ENCODE measurements at places on chromosomes 4 and X.
A peak's percentile ranks its signal among the peaks of the same experiment; 100 is the strongest.

- no peaks in the 10 kb centered on the region for H3K36me3 ChIP-seq
- no peaks in the 10 kb centered on the region for H3K27me3 ChIP-seq
- peaks cover 48% of the 10 kb centered on the region for H3K4me1 ChIP-seq
- peak overlapping the region; percentile 96 for H3K27ac ChIP-seq
- H3K4me3 ChIP-seq = peak overlapping the region; percentile 86
- no peak for DNase-seq
Measured at GRCh38 chr4:7831858-7832730, 107.6 kb downstream of the AFAP1 start.

DNA sequence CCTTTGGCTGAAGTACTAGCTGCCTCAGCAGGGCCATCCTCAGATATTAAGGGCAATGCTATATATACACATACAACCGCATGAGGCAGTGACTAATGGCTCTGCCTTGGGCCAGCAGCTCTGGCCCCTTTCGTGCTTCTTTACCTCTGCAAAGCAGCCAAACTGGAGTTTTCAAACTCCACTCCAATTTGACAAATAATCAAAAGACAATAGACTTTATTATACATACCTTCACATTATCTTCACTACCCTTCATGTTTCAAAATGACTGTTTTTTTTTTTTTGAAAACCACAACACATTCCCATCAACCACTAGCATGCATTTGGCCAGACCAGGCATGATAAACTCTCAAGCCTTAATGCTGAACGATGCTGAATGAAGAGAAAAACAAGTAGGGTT lies 187.7 kb downstream of the ENOX2 start:
- H3K36me3 ChIP-seq = peaks cover 5% of the 10 kb centered on the region
- DNase-seq = no peak
- no peaks in the 10 kb centered on the region for H3K4me1 ChIP-seq
- H3K4me3 ChIP-seq = no peak overlapping the region

GRCh38 chr4:60865273-60865672 lies 334.9 kb upstream of the ADGRL3 start:
- no peaks in the 10 kb centered on the region for H3K4me1 ChIP-seq
- no peak overlapping the region for H3K27ac ChIP-seq
- H3K4me3 ChIP-seq = no peak overlapping the region
- no peak for DNase-seq
- no peaks in the 10 kb centered on the region for H3K27me3 ChIP-seq

GRCh38 chr4:157896726-157897125 lies 276.1 kb downstream of the GASK1B start:
- H3K27ac ChIP-seq = no peak overlapping the region
- no peak overlapping the region for H3K4me3 ChIP-seq
- H3K27me3 ChIP-seq = no peaks in the 10 kb centered on the region

DNA sequence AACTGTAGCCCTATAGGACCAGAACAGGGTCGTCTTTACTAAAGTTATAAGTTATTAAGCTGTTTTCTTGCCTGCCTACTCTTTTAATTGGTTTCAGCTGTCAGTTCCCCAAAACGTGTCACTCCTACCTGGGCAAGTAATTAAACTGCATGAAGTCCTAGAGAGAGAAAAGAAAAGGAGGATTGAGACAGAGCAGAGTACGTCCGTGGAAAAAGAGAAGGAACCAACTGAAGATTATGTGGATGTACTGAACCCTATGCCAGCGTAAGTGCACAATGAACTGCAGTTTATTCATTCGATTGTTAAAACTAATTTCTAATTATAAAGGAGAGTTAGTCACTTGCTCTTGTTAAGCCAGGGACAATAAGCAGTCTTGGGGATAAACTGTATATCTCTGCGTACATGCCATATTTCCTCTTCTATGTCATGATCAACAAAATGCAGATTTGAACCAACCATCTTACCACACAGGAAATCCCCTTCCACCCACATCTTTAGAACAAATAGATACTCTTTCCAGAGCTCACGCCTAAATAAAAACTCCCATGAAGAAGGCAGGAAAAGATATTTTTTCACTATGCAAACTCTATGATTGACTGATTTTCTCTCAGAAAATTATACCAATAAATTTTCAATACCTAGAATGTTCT lies 22.8 kb downstream of the STAP1 start:
- DNase-seq = no peak
- peak overlapping the region; percentile 82 for H3K4me3 ChIP-seq

DNA sequence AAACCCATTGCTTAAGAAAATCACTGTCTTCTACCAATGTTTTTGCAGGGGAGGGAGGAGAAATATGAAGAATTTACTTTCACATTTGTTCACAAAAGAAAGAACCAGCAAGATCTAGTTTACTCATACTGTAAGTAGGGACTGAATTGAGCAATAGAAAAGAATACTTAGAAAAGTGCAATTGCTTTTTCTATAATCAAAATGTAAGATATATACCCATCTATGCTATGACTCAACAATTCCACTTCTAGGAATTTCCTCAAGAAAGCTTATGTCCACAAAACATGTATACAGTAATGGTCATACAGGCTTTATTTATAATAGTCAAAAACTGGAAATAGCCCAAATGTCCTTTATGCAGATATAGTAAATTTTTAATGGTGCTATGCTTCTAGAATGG lies 196.4 kb downstream of the LRBA start:
- H3K27ac ChIP-seq = no peak overlapping the region
- no peak for DNase-seq
- H3K4me3 ChIP-seq = no peak overlapping the region
- H3K4me1 ChIP-seq = peaks cover 3% of the 10 kb centered on the region

DNA sequence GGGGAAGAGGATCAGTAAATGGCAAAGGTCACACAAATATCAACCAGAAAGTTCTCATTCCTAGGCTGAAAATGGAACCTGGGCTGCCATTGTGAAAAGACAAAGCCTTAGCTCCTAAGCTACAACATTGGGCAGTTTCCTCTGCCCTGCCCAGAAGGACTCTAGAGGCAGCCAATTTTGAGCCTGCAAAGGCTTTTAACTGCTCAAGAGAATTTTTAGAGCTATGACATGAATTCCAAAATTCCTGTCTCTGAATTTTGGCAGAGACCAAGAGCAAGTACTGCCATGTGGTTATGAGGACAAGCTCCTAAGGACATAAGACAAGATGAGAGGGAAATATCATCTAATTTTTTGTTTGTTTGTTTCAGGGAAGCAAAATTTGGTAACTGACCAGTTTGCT lies 29.6 kb upstream of the IGFBP7 start:
- no peak overlapping the region for H3K4me3 ChIP-seq
- no peaks in the 10 kb centered on the region for H3K36me3 ChIP-seq
- no peak for DNase-seq
- no peak overlapping the region for H3K27ac ChIP-seq
- H3K27me3 ChIP-seq = peaks cover 7% of the 10 kb centered on the region
- H3K4me1 ChIP-seq = no peaks in the 10 kb centered on the region

All from T-helper 17 cell (primary cell).